ENCODE measurements at places on chromosomes 12 and 14.

GRCh38 chr12:66013224-66013623 lies 117.3 kb downstream of the LLPH start:
- no peak for DNase-seq

GRCh38 chr12:79747274-79747673 lies 56.5 kb upstream of the PAWR start:
- DNase-seq = no peak

DNA sequence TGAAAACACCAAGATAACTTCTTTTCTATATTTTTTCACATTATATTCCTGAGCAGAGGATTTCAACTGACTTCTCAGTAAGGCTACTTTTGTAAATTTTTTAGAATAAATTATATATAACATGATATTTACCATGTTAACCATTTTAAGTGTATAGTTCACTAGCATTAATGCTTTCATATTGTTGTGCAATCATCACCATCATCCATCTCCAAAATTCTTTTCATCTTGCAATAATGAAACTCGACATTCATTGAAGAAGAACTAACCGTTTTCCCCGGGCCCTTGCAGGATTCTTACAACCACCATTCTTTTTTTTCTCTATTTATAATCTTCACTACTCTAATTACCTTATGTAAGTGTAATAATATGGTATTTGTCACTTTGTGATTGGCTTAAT lies 1036.1 kb downstream of the LRFN5 start:
- DNase-seq = no peak

DNA sequence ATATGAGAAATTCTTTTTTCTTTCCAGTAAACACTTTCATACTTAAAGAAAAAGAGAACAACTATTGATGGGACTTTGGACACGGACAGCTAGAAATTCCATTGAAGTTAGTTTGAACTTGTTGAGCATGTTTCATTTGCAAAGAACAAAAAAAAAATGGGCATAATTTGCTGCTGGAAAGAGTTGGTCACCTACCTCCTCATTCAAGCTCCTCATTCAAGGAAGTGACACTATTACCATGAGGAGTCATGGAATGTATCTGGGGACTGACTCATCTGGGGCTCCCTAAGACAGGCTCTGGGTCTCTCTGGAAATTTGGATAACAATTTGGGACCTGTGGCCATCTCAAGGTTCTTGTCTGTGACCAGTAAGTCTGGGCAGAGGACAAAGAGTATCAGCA lies 50.4 kb downstream of the KICS2 start:
- DNase-seq = no peak

Data from NCI-H2081 treated with DMSO at 0.1 percent for 48 hours (cell line).